ENCODE measurements at places on chromosomes 5 and 9.

- no peak for DNase-seq
These were observed 40.9 kb downstream of the CACNA1B start for GRCh38 chr9:137918331-137919094.

GRCh38 chr5:95925378-95925744, 36.3 kb downstream of the ELL2 start:
- no peak for DNase-seq

GRCh38 chr9:5557606-5558587, 47.6 kb downstream of the PDCD1LG2 start:
- peak; percentile 75 for DNase-seq

DNA sequence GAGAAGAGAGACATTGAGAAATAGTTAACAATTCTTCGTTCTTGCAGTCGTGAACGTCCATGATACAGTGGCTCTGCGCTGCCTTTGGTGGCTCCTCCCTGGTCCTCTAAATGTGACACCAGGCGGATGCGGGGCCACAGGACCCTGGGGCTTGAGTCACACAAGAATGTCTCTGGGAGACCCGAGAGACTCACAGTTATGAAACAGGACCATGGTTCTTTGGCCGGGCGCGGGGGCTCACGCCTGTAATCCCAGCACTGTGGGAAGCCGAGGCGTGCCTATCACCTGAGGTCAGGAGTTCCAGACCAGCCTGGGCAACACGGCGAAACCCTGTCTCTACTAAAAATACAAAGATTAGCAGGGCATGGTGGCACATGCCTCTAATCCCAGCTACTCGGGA, 767 bp upstream of the ZDHHC11 start:
- no peak for DNase-seq

GRCh38 chr5:132655821-132656773, 1.9 kb upstream of the IL13 start:
- DNase-seq: no peak

GRCh38 chr5:149358868-149359495, 1.1 kb downstream of the PCYOX1L start:
- DNase-seq: no peak

- DNase-seq: no peak
These were observed 196.3 kb downstream of the CSNK1G3 start for GRCh38 chr5:123708074-123708806.

DNA sequence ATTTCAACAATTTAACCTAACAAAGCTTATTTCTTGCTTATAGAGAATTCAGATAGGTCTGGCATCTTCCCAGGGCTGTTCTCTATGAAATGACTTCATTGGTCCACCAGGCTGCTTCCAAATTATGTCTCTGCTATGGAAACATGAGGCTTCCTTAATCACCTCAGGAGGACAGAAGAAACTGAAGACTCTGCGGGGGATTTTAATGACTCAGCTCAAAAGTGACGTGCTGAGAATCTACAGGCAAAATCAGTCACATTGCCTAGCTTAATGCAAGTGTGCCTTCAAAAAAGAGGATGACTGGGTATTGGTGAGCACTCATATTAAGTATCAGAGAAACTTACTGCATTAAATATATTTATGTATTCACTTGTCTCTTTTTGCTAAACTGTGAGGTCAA, 315.5 kb upstream of the RGMB start:
- DNase-seq: no peak

DNA sequence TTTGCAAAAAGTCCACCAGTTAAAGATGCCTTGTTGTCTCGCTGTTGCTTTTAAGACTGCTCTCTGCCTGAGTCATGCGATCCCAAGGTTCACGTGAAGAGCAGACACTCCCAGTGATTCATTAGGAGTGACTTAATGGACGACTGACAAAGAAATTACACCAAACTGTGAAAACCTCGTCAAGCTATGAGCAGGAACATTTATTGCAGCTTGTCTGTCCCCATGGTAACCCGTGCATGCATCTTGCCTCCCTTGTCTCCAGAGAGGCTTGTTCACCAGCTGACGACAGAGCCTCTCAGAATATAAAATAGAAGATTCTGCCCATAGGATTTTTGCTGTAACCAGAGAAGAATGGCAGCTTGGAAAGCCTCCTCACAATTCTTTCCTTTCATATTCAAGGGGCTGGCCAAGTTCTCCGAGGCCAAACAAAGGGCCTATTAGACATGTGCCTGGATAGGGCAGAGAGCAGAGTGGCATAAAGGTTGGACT, 352.7 kb downstream of the SPOCK1 start:
- no peak for DNase-seq

GRCh38 chr9:27110181-27110580, 1.2 kb downstream of the TEK start:
- no peak for DNase-seq

- no peak for DNase-seq
These were observed 35.7 kb upstream of the LHX2 start for GRCh38 chr9:123975871-123976270.

- no peak for DNase-seq
These were observed 291.0 kb downstream of the TAF11L14 start for GRCh38 chr5:17925276-17925675.

GRCh38 chr5:1654786-1655495, 131.2 kb upstream of the LPCAT1 start:
- no peak for DNase-seq

- no peak for DNase-seq
These were observed 116.0 kb downstream of the PSD2 start for GRCh38 chr5:139911425-139912120.

GRCh38 chr9:126827227-126827626, 22.4 kb downstream of the ZBTB43 start:
- no peak for DNase-seq

- peak; percentile 14 for DNase-seq
These were observed 49.3 kb upstream of the ZNF366 start for GRCh38 chr5:72556351-72557166.

- no peak for DNase-seq
These were observed 24.7 kb upstream of the TJP2 start for GRCh38 chr9:69149321-69149807.

DNA sequence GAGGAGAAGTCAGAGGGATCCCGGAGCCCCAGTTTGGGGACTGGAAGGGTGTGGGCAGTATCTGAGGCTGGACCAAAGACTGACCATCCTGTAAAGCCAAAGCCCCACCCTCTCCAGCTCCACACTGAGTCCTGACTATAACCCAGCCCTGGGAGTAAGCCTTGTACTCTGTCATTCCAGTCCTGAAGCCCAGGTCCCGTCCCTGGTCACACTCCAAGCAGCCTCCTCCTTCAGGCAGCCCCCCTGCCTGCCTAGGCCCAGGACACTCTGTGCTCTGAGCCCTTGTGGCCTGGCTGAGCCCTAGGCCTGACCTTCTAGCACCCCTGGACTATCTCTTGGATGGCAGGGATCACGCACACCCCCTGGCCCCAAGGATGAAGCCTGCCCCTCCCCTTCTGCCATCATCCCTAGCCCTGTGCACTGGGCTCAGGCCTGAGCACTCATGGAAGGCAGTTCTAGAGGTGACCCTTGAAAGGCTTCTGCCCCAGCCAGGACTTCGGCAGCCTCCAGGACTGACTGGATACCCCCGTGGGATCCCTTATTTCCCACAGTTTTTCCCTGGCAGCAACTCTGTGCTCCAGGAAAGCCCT, 28.0 kb upstream of the ENHO start:
- no peak for DNase-seq

DNA sequence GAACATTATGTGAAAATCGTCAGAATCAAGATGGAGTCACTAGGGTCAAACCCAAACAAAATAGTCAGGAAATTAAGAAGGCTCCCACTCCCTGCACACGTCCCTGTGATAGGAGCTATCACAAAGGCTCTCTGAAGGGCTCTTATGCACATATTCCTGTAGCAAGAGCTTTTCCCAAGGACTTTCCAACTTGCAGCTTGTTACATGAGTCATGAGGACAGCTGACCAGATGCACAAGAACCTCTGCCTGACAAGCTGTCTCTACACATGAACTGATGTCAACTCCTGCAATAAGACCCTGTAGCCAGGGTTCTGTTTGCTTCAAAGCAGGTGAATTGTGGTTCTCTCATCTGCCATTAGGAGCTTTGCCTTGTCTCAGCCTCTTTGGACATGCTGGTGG, 122.4 kb downstream of the OLFM1 start:
- no peak for DNase-seq

GRCh38 chr5:111931655-111932054, 174.7 kb upstream of the NREP start:
- DNase-seq: no peak

DNA sequence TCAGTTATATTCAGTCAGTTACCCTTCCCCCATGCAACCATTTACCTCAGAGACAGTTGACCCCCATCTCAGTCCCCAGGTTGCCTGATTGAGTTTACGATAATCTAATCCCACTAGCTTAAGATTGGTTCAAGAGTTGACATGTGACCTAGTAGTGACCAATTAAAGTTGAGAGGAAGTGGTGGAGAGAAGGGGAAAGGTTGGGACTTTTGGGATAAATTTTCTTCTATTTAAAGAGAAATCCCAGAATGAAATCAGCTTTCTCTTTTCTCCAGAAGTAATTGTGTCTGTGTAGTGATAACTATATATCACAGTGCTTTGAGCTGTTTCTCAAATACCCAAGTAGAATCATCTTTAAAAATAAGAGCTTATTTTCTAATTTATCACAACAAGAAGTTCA, 396.7 kb upstream of the CLINT1 start:
- DNase-seq: no peak

- DNase-seq: no peak
These were observed 21.8 kb downstream of the C9 start for GRCh38 chr5:39342460-39342859.

GRCh38 chr5:176152191-176152929, 85.9 kb upstream of the SIMC1 start:
- no peak for DNase-seq

DNA sequence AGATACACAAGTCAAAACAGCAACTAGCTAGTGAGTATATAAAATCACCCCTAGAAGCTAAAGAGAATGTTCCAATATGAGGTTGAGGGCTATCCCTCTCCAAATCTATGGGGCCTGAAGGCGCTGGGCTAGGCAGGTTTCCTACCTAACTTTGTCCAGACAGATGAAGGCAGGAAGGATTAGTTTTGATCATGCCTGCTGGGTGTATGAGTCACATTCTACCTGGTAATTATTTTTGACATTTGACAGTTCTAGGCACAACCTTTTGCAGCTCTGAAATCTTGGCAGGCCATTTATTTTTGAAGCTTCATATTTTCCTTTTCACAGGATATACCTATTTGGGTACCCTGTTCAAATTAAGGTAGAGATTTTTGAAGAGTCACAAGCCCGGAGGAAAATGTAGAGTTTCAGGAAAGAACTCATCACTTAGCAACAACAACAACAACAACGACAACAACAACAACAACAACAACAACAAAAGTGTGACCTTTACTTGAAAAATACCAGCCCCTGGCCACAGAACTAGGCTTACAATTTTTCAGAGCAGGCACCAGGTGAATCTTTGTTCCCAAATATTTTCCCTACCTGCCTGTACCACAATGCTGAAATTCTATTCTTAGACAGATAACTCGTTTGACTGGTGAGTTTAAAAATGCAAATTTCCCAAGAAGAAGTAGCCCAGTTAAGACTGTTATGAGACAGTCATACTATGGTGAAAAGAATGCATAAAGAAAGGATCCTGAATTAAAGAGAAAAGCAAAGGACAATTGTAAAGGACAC, 175.5 kb upstream of the TUT7 start:
- DNase-seq: no peak

DNA sequence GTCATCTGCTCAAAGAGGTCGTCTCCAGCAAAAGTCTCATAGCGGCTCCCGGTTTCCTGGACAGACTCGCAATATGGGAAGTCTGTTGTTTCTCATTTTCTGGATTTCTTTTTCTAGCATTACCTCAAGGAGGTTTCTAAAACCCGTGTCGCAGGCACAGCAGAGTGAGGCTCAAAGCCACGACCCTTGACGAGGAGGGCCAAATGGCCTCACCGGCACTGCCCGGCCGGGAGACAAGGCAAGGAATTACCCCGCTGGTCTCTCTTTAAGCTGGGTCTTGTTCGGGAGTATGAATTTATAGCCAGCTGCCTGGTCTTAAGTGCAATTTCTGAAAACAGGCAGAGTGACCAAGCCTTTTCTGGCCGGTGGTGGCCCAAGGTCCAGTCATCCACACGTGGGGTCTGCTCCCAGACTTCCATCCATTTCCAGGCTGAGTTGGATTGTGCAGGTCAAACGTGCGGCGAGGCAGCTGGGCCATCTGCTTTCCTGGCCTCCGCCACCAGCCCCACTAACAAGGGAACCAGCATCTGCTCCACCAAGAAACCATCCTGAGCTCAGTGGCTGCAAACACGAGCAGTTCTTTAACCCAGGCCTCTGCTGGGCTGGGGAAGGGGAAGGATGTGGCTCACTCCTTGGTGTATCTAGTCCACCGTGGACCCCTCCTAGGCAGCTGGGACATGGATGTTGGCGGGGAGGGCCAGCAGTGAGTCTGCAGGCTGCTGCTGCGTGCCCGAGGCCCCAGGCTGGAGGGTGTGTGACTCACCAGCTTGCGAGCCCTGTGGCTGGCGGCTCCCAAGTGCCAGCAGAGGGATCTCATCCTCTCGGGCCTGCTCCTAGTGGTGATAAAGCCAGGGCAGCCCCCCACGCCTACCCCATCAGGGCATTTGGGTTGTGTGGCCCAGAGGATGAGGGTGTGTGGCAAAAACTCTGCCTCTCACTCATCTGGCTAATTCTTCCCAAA, 55.6 kb upstream of the COL5A1 start:
- DNase-seq: no peak

- DNase-seq: no peak
These were observed 13.0 kb downstream of the CXXC5 start for GRCh38 chr5:139660923-139661814.

GRCh38 chr9:34310215-34310614, 18.9 kb downstream of the KIF24 start:
- no peak for DNase-seq

DNA sequence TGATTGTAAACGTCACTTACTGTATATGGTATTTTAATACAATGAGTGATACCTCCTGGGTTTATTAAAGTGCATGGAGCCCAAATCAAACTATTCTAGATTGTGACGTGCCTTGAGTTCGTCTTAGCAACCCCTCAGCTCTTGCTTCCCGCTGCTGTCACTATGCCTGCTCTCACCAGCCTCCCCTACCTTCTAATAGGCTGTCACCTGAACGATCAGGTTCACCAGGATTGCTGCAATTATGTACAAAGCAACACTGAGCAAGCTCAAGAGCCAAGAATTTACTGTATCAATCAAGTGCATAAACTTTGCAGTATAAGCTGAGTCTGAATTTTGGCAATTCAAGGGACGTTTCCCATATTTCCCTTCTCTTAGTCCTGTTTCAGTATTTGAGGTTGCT, 3.0 kb downstream of the LECT2 start:
- DNase-seq: no peak

GRCh38 chr9:134252084-134252830, 74.0 kb upstream of the RXRA start:
- no peak for DNase-seq

DNA sequence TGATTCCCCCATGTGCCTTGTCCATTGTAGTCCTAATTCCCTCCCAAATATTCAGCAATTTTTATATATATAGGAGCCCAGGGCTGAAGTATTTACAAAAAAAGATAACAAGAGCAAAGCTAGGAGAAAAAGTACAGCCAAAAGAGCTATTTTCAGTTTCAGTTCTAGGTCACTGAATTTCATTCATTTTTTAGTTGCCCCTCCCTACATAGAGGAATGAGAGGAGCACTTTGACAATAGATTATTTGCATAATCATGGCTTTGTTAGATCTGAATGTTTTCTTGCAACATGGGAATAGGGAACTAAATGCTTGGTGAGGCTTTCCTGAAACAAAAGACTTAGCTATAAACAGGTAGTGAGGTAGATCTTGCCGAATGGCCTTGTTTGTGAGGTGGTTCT, 15.3 kb upstream of the F2RL2 start:
- DNase-seq: no peak
